ENCODE measurements at places on chromosomes 16 and 17.

DNA sequence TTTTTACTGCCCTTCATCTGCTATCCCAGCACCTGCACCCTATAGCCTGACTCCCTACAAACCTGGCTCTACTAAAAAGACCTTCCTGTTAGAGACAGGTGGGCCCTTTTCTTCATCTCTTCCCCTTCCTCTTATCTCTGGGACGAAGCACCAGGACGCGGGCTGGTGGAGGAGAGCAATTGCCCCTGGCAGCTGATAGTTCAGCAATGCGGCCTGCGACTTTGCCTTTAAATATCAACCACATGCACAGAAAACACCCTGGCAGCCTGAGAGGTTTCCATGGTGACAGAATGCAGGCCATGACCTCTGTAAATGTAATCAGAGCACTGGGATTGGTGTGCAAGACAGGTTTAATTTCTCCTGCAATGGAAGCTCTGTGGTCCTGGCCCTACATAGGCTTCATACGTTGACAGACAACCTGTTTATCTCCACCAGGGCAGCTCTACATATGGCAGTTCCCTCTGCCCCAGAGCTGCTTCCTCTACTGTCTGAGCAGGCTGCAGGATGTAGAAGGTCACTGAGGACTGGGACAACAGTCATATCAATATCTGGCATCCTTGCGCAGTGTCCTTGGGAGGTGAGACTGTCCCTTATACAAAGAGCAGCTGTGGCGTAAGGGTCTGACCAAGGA, 10.0 kb upstream of the SKAP1 start:
- DNase-seq: peak; percentile 31

DNA sequence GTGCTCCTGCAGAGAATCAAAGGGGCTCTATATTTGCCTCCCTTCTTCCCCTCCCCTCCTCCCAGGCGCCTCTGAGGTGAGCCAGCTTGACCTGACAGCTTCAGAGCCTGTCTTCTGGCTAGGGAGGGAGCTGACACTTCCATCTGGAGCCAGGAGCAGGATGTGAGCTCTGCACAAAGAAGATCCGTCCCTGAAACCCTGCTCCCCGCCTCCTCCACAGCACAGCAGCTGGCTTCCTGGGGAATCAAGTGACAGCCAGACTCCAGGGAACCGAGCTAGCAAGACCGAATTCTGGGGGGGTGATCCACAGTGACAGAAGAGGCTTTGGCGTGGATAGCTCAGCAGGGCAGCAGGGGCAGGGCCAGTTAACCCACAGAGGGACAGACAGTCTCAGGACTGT, 37.2 kb downstream of the CCDC182 start:
- DNase-seq: no peak

GRCh38 chr16:67943619-67944504, at the start of gene LCAT:
LCAT (minus strand) TSS chr16:67944120; CDS start chr16:67944101, 19 bp downstream.
- DNase-seq: no peak

GRCh38 chr17:20086416-20087076, 77.4 kb downstream of the SPECC1 start:
- no peak for DNase-seq

- no peak for DNase-seq
Measured at GRCh38 chr16:52068447-52069074, 478.4 kb downstream of the TOX3 start.

GRCh38 chr16:11097094-11097786, 152.9 kb downstream of the CLEC16A start:
- DNase-seq: no peak

DNA sequence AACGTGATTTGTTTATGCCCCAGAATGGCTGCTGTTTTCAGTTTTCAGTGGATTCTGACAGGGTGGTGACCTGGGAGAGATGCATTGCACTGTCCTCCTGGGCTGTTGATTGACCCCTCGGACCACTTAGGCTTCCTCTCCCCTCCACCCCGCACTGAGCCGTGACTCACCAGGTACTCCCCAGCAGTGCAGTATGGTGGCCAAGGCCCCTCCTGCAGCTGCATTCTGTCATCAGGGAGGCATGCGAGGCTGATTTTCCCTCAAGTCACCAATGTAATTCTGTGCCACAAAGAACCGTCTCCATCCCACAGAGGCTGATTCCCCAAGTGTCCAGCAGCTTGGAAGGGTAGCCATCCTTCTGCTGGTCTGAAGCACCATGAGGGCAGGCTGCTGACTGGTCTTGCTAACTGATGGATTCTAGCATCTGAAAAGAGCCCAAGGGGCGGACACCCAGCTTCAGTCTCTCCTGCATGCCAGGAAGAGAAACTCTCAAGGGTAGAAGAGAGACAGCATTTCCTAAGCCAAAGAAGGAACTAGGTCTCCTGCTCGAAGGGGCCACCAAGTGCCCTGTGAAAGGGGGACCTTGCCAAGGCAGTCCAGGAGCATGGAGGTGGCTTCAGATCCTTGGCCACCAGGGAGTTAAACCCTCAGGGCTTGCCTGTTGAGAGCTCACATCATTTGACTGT, 148.1 kb downstream of the SOCS1 start:
- no peak for DNase-seq

DNA sequence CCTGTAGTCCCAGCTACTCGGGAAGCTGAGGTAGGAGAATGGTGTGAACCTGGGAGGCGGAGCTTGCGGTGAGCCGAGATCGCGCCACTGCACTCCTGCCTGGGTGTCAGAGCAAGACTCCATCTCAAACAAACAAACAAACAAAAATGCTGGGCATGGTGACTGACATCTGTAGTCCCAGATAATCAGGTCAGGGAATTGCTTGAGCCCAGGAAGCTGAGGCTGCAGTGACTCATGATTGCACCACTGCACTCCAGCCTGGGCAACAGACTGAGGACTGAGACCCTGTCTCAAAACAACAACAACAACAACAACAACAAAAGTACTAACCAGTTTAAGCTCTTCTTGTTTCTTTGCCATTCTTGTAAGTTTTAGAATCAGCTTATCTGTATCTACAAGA, 383.0 kb upstream of the PMFBP1 start:
- no peak for DNase-seq

- no peak for DNase-seq
Measured at GRCh38 chr17:29557085-29557738, 9.6 kb downstream of the ABHD15 start.

DNA sequence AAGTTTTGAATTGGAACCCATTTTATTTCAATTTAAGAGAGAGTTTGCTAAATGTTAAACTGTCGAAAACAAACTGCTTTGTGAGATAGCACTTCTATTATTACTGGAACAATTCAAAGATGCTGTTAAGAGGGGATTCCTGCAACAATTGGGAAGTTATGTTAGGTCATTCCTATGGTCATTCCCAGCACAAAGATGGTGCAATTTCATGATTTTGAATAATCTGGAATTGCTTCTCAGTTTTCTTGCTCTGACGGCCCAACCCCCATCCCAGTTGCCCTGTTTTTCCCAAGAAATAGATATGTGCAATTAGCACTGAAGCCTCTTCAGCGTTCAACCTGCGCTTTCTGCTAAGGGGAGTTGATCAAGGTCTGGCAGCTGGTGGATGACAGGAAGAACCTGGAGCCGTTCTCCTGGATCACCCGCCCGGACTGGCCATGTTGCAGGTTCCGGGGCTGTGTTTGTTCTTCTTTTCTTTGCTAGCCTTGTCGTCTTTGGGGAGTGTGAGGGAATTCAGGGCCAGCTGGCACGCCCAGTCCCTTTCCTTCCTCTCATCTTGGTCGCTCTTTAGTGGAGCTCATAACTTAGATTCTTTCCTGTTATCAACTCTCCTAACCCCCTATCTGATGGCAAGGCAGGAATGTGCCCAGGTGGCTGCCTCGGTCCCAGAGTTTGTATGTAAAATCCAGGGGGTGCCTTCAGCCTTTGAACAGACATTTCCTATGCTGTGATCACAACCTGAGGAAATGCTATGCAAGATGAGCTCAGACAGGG, 29.0 kb upstream of the IRF8 start:
- DNase-seq: no peak

GRCh38 chr16:13143551-13143950, 242.2 kb downstream of the SHISA9 start:
- DNase-seq: no peak

DNA sequence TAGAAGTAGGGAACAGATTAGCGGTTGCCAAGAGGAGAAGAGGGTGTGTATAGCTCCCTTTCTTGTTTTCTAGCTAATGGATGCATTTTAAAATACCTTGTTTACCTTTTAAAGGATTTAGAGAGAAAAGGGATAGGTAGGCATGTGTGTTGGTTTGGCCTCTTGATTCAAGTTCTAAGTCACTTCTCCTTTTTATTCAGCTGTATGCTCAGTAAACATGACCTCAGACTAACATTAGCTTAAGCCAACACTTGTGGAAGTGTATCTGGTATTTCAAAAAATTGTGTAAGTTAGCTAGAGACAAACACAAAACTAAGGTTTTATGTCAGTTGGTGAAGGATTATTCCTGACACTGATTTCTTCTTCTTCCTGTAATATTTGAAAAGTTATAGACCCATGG, 204.1 kb upstream of the NOG start:
- no peak for DNase-seq

DNA sequence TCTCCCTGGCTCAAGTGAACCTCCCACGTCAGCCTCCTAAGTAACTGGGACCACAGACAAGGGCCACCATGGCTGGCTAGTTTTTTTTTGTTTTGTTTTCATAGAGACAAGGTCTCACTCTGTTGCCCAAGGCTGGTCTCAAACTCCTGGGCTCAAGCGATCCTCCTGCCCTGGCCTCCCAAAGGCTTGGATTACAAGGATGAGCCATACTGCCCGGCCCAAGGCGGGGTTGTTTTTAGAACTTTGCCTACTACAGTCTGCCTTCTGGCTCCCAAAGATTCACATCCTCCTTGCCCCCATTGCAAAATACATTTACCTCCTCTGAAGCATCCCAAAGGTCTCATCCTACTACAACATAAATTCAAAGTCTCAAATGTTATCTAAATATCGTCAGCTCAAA, 49.5 kb upstream of the PHOSPHO1 start:
- no peak for DNase-seq

DNA sequence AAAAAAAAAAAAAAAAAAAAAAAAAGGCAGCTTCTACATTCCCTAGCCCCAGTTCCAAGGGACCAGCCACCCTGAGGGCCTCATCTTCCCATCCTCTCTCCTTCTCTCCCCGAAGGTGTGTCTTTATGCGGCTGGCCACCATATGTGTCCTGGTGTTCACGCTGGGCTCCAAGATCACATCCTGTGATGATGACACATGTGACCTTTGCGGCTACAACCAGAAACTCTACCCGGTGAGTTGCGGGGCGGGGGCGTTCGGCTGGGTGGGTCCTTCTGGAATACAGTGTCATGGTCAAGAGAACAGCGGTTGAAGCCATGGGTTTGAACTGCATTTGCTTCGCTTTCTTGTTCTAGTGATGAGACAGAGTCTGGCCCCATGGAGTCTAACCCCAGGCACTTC, 22.6 kb upstream of the COQ7 start:
- DNase-seq: no peak

DNA sequence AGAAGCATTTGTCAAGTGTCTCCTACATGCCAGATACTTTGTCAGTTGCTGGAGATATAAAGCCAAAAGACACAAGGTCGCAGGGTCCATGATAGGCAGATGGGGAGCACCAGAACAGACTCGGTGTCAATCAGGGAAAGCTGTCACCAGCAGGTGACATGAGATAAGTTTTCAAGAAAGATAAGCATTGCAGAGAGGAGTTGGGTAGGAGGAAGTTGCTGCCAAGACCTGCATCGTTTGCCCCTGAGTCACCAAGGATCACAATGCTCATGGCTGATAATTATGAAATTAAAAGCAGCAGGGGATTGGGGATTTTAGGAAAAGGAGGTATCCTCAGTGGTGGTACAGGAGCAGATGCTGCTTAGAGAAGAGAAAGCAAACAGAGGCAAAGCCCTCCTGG, 551.1 kb upstream of the CDH11 start:
- DNase-seq: no peak

- no peak for DNase-seq
Measured at GRCh38 chr17:48590607-48591161, 643 bp upstream of the HOXB3 start.

DNA sequence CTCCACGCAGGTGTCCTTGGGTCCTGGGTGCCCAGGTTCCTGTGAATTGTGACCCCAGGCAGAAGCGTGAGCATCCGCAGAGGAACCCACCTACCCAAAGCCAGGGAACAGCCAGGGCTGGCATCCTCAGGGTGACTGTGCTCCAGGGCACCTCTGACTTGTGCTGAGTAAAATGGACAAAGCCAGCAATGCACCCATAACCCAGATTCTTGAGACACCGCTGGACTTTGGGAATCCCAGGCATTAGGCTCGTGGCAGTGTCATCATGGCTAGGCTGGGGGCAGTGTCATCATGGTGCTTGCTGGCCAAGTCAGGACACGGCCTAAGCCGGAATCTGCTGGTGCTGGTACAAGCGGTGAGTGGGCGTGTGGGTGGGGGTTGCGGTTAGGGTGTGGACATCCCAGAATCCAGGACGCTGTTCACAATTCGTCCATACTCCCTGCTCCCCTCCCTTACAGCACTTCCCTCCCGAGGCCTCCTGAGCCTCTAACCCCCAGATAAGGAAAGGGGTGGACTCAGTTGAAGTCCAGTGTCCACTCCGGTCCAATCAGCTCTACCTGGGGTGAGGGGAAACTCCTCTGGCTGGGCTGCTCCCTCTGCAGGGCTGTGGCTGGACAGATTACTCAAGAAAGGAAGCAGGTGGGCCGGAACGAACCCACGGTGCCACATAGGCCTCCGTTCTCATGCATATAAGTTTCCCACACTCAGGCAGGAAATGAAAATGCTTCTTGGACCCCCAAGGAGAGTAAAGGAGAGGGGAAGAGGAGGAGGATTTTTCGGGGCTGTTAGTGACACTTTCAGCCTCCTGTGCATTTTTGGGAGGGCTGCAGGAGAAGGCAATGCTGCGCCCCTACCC, 138.9 kb downstream of the SEC14L1 start:
- no peak for DNase-seq

- no peak for DNase-seq
Measured at GRCh38 chr16:61007694-61008093, 1028.5 kb downstream of the CDH8 start.

- no peak for DNase-seq
Measured at GRCh38 chr16:57413733-57414132, 9.2 kb downstream of the CCL17 start.

DNA sequence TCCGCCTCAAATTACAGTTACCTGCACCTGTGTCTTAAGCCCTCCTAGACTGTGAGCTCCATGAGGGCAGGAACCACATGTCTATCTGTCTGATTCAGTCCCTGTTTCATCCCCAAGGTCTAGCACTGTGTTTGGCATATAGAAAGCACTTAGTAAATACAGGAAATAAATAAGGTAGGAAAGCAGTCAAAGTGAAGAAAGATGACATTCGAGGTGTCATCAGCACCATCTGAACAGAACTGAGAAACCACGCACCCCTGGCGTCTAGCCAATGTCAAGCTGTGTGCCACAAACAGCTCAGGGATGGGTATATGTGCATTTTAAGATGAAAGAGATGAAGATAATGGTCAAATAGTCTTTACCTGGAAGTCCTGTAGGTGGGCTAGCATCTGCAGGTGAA, 79.6 kb upstream of the ATP2A3 start:
- DNase-seq: peak; percentile 71
